Upper lobe of right lung (tissue), 1 donor: ENCODE measurements at places on chromosomes 5 and 9. TPM values are rescaled to one million over a fixed set of nuclear protein-coding genes. Genes with fewer than 3 reads are reported as not detected.

- H3K36me3 ChIP-seq, result no peaks in the 10 kb centered on the region
- H3K4me1 ChIP-seq, result peaks cover 22% of the 10 kb centered on the region
- H3K4me3 ChIP-seq, result no peak overlapping the region
- H3K27me3 ChIP-seq, result no peaks in the 10 kb centered on the region
These were observed 55.3 kb upstream of the RNU6ATAC start for GRCh38 chr9:134219646-134220060.

DNA sequence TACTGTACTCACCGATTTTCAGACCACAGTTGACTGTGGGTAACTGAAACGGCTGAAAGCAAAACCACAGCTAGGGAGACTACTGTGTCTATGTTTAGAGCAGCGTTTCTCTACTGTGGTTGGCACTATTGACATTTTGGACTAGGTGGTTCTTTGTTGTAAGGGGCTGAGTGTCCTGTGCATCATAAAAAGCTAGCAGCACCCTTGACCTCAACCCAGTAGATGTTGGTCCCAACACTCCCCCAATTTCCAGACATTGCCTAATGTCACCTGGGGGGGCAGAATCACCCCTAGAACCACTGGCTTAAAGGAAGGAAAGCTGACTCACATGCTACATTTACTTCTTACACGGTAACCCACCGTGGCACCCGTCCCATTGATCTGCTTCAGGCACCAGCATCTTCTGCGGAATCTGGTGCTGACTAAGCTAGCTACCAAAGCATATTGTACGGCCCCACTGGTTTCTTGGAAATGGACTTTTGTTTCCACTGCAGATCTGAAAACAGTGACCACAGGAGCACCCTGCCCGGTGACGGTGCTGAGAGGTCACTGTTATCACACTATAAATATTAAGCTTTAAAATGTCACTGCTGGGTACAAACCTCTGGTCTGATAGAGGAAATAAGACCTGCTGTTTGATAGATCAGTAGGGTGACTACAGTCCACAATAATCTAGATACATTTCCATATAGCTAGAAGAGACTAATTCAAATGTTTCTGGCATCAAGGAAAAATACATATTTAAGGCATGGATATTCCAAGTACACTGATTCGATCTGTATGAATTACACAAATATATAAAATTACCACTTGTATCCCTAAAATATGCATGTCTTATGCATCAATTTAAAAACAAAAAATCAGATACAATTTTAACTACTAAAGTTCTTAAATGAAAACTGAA lies 151.4 kb downstream of the HSD17B3 start:
- no peaks in the 10 kb centered on the region for H3K4me1 ChIP-seq
- no peaks in the 10 kb centered on the region for H3K27me3 ChIP-seq
- no peak for DNase-seq
- H3K4me3 ChIP-seq, result no peak overlapping the region
- H3K27ac ChIP-seq, result no peak overlapping the region

TAF11L10 gene
- not detected for total RNA-seq

DNA sequence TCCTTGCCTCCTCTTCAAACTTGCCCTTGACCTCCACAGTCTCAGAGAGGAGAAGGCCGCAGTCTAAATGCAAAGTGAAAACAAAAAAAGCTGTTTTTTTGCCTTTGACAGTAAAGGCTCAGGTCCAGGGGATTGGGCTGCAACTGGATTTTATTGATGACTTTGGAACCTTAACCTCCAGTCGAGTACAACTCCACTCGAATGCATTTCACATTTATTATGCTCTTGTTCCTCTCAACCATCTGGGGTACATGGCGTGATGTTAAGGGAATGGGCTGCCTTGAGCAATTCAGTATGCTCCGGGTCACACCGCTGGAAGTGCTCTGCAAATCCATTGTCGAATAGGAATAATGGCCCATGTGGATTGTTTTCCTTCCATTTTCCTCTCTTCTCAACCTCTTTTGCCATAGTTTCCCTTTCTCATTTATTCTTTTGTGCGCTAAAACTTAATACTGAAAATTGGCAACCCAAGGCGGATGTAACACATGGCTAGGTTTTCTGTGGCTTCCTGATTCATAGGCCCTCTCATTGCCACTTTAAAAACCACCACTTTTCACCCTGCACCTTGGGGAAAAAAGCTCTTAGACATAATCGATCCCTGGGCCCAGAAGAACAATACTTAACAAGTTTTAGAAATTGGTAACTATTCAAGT lies 34.3 kb downstream of the ITK start:
- H3K36me3 ChIP-seq, result no peaks in the 10 kb centered on the region
- H3K4me1 ChIP-seq, result no peaks in the 10 kb centered on the region
- DNase-seq, result no peak
- H3K27ac ChIP-seq, result no peak overlapping the region

GRCh38 chr5:55917402-55918086 lies 66.4 kb downstream of the IL31RA start:
- no peaks in the 10 kb centered on the region for H3K27me3 ChIP-seq
- no peak for DNase-seq
- no peaks in the 10 kb centered on the region for H3K36me3 ChIP-seq
- H3K4me3 ChIP-seq, result no peak overlapping the region

- no peaks in the 10 kb centered on the region for H3K36me3 ChIP-seq
- no peak overlapping the region for H3K4me3 ChIP-seq
- H3K27me3 ChIP-seq, result no peaks in the 10 kb centered on the region
These were observed 255.6 kb upstream of the C9orf72 start for GRCh38 chr9:27828908-27829307.

DNA sequence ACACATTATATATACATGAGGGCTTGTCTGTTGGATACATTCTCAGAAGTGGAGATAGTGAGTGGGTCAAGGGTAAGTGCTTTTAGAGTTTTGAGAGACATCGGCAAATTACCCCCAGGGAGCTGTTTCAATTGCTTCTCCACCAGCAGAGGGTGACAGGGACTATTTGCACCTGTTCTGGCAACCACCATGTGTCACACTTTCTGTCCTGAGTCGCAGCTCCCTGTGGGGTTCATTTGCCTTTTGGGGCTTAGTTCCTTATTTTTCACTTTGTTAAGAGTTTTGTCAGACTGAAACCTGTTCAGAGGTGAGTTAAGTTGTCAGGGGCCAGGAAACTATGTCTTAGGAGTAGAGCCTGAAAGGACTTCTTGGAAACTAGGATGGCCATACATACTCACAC lies 20.1 kb upstream of the SLC36A1 start:
- no peaks in the 10 kb centered on the region for H3K4me1 ChIP-seq
- no peaks in the 10 kb centered on the region for H3K36me3 ChIP-seq
- DNase-seq, result no peak
- peaks cover 5% of the 10 kb centered on the region for H3K27me3 ChIP-seq
- H3K27ac ChIP-seq, result no peak overlapping the region
- no peak overlapping the region for H3K4me3 ChIP-seq

DNA sequence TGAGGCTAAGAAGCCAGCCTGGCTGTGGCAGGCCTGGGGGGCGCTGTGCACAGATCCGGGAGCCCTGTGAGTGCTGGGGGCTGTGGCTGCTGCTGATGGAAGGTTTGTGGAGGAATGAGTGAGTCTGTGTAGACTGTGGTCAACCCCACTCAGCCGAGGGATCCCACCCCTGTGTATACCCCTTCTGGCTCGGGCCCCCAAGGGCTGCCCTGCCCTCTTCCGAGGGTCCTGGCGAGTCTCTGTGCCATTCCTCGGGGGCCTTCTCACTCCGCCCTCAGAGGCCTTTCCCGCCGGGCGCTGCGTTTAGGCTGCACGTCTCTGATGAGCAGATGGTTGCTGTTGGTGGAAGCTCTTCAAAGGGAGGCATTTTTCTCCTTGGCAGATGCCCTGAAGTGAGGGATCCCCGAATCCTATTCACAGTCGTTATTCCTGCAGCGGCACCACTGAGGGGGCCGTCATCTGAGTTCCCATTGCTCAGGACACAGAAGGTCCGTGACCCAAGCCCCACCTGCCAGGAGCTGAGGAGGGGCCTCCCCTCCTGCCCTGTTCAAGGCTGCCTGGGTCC lies 94.1 kb downstream of the RXRA start:
- no peaks in the 10 kb centered on the region for H3K27me3 ChIP-seq
- peaks cover 5% of the 10 kb centered on the region for H3K4me1 ChIP-seq
- no peak overlapping the region for H3K27ac ChIP-seq
- no peak for DNase-seq
- no peak overlapping the region for H3K4me3 ChIP-seq

- no peak overlapping the region for H3K4me3 ChIP-seq
- H3K4me1 ChIP-seq, result no peaks in the 10 kb centered on the region
- DNase-seq, result no peak
These were observed 127.8 kb upstream of the CCDC180 start for GRCh38 chr9:97179616-97180015.

GLDC gene
- 1.7 TPM for total RNA-seq

GRCh38 chr5:77637170-77637997 lies 1.1 kb downstream of the OTP start:
- DNase-seq, result no peak
- H3K27me3 ChIP-seq, result peaks cover 100% of the 10 kb centered on the region
- no peaks in the 10 kb centered on the region for H3K36me3 ChIP-seq
- H3K4me3 ChIP-seq, result no peak overlapping the region

- H3K4me1 ChIP-seq, result no peaks in the 10 kb centered on the region
- DNase-seq, result no peak
- H3K4me3 ChIP-seq, result no peak overlapping the region
- no peaks in the 10 kb centered on the region for H3K36me3 ChIP-seq
- H3K27ac ChIP-seq, result no peak overlapping the region
These were observed 23.9 kb downstream of the FGF10 start for GRCh38 chr5:44365345-44365744.

GLRA1 gene
- not detected for total RNA-seq

DNA sequence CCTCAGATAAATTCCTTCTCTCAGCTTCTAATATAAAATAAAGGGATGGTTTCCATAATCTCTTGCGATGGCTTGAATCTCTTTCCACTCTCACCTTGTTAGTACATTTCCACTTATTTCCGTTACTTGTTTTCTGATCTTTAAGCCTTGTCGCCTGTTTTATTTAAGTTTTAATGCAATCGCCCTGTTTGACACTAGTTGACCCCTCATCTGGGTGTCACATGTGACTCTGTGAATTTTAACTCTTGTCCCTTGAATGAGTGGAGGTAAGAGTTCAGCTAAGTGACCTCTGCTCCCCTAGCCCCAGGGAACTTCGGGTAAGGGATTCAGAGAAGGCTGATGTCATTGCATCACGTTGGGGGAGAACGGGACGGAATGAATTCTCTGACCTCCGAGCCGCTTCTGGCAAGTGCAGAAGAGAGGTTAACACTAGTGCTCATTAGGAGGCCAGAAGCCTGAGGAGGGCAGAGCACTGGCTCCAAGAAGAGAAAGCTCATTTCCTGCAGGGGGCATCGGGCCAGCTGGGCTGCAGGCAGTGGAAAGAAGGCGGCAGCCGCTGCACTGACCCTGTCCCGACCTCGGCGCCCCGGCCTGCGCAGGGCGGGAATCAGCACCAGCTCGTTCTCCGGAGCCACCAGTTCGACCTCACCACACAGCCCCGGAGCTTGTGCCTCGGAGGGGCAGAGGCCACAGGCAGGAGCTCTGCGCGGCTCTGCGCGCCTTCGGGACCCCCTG lies 569 bp downstream of the HINT2 start:
- H3K4me1 ChIP-seq, result peaks cover 31% of the 10 kb centered on the region
- H3K4me3 ChIP-seq, result peak overlapping the region; percentile 78

DNA sequence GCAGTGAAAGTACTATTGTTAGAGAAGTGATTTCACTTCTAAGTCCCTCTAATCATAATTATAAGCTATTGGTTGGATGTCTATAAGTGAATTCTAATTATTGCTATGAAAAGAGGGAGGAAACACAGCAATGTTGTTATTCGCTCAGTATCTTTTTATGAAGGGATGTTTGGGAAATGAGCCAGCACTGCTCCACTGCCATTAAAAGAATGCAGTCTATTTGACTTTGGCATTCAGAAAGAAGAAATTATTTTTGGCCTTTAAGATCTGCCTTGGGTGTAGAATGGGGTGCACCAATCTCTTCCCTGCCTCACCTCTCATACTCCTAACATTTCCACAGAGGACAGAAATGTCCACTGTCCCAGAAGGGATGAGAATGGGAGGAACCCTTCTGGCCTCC lies 332.0 kb downstream of the SPATA31D1 start:
- H3K4me3 ChIP-seq, result no peak overlapping the region
- no peaks in the 10 kb centered on the region for H3K4me1 ChIP-seq
- H3K36me3 ChIP-seq, result no peaks in the 10 kb centered on the region
- no peaks in the 10 kb centered on the region for H3K27me3 ChIP-seq
- H3K27ac ChIP-seq, result no peak overlapping the region
- no peak for DNase-seq

BNIP1 gene
- 9.1 TPM for total RNA-seq

SPRY4 gene
- 89.8 TPM for total RNA-seq

GRCh38 chr5:155943516-155944407 lies 383.2 kb upstream of the SGCD start:
- H3K27ac ChIP-seq, result no peak overlapping the region
- no peaks in the 10 kb centered on the region for H3K36me3 ChIP-seq
- H3K27me3 ChIP-seq, result no peaks in the 10 kb centered on the region
- H3K4me3 ChIP-seq, result no peak overlapping the region

DNA sequence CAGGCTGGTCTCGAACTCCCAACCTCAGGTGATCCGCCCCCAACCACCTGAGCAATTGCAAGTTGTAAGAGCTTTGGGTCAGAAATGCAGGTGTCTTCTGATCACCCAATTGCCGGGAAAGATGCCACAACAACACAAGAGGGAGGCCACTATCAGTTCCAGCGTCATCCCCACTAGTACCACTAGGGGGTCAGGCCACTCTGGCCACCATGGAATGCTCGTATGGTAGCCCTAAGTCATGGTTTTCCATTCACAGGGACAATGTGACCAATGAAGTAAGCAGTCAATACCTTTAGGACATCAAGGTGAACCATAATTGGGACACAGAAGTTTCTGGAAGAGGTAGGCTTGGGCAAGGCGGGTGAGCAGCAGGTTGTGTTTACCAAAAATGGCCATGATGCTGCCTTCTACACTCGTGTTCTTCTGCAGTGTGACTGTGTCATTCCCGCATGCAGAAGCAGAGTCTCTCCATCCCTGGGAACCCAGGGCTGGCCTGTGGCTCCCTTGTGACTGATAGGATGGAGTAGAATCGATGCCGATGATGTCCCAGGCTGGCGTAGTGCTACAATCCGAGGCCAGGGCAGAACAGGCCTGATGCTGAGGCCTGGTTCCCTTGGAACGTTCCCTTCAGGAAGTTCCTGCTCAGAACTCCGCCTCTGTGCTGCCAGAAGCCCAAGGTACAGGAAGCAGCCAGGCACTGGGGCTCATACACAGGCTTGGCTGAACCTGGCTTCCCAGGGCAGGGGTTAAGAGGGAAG lies 42.2 kb upstream of the ANKRD33B start:
- no peaks in the 10 kb centered on the region for H3K4me1 ChIP-seq
- H3K4me3 ChIP-seq, result no peak overlapping the region
- no peak for DNase-seq
- H3K27me3 ChIP-seq, result no peaks in the 10 kb centered on the region

DNA sequence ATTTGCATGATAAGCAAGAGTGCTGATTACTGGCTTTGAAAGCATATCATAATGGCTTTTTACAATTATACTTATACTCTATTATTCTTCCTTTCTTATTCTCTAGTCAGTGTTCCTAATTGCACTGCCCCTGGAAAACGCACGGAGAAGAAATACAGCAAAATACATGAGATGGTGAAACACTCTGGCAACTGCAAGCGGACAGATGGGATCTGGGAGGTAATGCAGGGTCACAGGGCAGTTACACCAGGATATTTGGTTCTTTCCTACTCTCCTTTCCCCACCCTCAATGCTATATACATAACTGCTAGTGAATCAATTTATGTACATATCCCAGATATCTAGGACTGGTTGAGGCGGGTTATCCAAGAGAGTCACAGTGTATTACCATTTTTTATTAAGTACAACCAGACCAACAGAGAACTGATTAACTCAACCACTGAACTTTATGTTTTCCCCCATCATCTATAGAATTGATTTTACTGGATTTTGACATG lies 423.7 kb downstream of the ZSWIM6 start:
- H3K4me1 ChIP-seq, result no peaks in the 10 kb centered on the region
- DNase-seq, result no peak
- no peak overlapping the region for H3K4me3 ChIP-seq
- H3K27ac ChIP-seq, result no peak overlapping the region
- H3K27me3 ChIP-seq, result no peaks in the 10 kb centered on the region
- no peaks in the 10 kb centered on the region for H3K36me3 ChIP-seq

IL33 gene
- 64.8 TPM for total RNA-seq
